Smooth muscle cell of the brain vasculature (primary cell): ENCODE measurements at places on chromosomes 12 and 14.
A peak's percentile ranks its signal among the peaks of the same experiment; 100 is the strongest.

GRCh38 chr12:67539946-67540345 is 108.6 kb upstream of the DYRK2 start:
- DNase-seq = no peak

DNA sequence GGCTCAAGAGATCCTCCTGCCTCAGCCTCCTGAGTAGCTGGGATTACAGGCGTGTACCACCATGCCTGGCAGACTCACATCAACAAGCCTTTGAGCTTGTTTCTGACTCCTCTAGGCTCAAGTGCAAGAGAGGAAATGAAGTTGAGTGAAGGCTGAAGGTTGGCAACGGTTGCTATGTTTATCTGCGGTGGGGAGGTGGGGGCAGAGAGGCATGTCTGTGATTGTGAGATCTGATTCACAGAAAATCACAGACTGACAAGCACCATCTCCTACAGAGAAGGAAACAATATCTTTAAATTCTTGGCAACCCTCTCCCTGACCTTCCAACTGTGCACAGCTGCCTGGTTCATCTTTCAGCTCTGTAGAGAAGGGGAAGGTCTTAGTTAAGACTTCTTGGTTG is 22.1 kb upstream of the NINJ2 start:
- DNase-seq = peak; percentile 86

- DNase-seq = no peak
Observed at GRCh38 chr12:52271158-52271557, 3.3 kb upstream of the KRT86 start.

GRCh38 chr14:53714495-53715192 is 242.0 kb downstream of the BMP4 start:
- no peak for DNase-seq

GRCh38 chr14:101176535-101177205 is 273.1 kb upstream of the RTL1 start:
- DNase-seq = no peak

DNA sequence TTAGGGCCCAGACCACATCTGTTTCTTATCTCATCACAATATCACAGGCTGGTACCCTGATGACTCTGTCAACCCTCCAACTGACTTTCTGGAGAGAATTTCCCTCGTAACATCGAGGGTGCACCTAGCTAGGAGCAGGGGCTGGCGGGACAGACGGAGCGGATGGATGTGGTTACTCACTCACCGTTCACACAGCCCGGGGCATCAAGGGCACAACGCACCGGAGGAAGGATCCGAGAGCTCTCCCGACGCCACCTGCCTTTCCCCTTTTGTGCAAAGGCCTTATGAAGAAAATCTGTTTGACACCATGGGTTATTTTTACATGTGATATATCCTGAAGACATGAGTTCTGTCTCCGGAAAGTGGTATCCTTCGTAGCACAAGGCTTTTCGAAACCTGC is 31.4 kb downstream of the SLC15A4 start:
- no peak for DNase-seq
